Activated effector memory CD4-positive, alpha-beta T cell treated with Interleukin-2 at 50 U/mL for 16 hours (primary cell): ENCODE measurements at places on chromosomes 4 and X.

GRCh38 chr4:37998226-37998625, 38.0 kb downstream of the PTTG2 start:
- no peak for DNase-seq

DNA sequence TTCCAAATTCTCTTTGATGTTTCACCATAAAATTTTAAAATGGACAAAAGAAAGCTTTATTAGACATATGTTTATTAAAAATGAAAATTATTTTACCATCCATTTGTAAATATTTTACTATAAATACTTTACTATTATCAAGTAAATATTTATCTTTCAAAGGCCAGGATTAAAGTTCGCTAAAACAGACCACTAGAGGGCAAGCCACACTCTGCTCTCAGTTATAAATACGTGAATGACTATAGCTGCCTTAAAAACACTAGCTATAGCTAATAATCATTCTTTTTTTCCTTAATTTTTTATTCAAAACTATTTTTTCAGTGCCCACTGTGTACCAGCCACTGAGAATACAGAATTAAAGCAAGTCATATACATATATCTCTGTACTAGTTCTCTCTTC, 38.6 kb downstream of the UNC5C start:
- no peak for DNase-seq

GRCh38 chr4:105066401-105066800, 80.3 kb upstream of the TET2 start:
- no peak for DNase-seq

DNA sequence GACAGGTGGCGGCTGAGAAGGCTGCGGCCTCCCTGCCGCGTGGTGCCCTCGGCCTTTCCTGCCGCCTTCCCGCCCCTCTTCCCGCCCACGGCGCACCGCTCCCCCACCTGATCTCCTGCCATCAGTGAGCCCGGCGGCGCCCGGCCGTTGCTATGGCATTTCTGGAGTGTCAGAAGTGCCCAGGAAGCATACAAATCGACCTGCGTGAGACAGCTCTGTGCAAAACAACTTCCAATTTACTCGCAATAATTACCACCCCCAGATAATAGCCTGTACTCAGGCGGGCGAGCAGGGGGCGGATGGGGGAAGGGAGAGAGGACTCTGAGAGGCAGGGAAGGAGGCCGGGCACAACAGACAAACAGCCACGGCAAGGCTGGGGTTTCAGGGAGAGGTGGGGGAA, 16.6 kb upstream of the ERCC6L start:
- DNase-seq, result no peak

DNA sequence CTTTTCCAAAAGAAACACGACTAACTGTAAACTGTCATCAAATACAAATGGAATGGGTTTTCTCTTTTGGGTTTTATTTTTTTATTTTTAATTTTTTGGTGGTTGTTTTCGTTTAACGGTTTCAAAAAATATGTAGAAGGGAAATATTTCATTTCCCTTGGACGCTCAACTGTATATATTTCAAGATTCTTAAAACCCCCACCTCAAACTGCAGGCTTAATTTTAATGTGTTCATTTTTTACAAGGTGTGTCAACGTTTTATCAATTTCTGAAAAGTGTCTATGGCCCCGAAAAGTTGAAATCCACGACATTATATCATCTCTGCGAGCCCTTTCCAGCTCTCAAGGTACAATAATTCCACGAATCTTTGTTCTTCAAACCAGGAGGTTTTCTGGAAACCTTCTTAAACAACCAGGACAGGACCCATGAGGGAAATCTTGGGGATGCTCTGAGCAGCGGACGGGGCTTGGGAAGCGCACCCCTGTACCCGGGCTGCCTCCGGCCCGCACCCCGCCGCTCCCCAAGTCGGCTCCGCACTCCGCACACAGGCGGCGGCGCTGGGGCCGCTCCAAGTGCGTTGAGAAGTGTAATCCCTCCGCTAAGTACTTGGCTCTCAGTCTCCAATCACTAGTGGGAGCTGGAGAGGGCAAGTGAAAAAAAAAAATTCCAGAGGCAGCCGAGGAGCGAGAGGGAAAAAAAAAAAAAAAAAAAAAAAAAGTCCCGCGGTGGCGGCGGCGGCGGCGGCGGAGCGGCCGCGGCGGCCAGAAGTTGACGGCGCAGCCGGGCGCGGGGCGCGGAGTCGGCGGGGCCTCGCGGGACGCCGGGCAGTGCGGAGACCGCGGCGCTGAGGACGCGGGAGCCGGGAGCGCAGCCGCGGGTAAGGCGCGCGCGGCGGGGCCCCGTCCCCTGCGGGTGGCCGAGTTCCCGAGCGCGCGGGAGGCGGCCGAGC, at the start of gene BMPR1B:
Gene BMPR1B (plus strand): TSS at position 764 of the 949 bp plus-strand sequence. CDS start 346,470 bp downstream, outside the sequence.
- DNase-seq, result no peak

DNA sequence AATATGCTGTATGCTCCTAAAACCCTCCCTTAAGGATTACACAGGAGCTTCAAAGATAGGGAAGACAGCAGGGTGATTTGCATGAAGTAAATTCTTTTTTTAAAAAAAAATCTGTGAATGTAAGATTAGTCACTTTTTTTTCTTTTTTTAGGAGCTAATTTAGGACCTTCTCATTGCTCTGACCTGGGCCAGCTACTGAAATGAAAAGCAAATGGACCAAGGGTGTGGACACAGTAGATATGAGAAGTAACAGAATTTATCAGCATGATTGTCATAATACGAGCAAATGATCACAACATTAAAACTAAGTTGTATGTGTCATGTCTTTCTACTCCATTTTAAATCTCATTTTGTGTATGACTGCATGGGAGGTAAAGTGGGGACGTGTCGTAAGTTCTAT, 6.6 kb upstream of the FGF5 start:
- DNase-seq, result no peak
